IPS-NIHi11 (cell line): ENCODE measurements at places on chromosomes 1 and 21.

GRCh38 chr1:208161656-208162375, 82.4 kb downstream of the PLXNA2 start:
- DNase-seq, result no peak

GRCh38 chr1:179127163-179127895, 45.5 kb downstream of the TOR3A start:
- DNase-seq, result no peak

GRCh38 chr1:246677842-246678241, 46.4 kb upstream of the SCCPDH start:
- DNase-seq, result no peak

DNA sequence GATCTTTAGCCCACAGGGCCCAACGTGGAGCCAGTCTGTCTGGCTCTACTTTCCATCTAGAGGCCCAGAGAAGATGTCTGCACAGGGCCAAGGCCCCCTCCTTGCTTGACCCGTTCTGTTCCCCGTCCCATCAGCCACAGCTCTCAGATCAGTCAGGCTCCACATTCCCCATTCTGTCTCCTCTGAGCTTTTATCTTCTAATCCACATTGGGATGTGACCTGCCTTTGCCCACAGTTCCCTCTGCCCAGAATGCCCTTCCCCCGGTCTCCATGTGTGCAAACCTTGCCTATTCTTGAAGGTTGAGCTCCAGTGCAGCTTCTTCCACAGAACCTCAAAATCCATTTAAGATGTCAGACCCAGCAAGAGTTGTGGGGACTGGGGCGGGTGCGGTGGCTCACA, 53.3 kb upstream of the WASF2 start:
- DNase-seq, result no peak

DNA sequence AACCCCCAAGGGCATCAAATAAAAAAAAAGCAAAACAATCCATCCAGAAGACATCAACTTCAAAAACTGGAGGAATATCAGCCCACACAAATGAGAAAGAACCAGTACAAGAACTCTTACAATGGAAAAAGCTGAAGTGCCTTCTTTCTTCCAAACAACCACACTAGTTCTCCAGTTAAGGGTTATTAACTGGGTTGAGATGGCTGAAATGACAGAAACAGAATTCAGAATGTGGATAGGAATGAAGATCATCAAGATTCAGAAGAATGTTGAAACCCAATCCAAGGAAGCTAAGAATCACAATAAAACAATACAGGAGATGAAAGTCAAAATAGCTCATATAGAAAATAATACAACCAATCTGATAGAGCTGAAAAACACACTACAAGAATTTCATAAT, 104.5 kb downstream of the NME7 start:
- no peak for DNase-seq

DNA sequence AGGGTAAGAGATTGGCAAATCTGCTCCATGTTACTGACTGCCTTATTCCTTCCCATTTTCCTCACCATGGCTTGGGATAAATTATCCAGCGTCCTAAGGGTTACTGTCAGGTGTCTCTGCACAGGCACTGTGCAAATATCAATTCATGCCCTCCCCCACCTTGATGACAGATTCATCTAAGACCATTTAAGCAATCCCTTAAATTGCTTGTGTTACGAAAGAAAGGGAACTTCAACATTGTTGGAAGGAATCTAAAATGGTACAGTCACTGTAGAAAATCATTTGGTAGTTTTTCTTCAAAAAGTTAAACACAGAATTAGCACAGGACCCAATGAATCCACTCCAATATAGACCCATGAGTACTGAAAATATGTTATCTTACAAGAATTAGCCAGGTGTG, 17.6 kb upstream of the MTARC2 start:
- DNase-seq, result no peak

GRCh38 chr1:69711190-69711930, 143.6 kb downstream of the LRRC7 start:
- no peak for DNase-seq

- no peak for DNase-seq
Measured at GRCh38 chr21:21682172-21682571, 684.0 kb downstream of the NCAM2 start.

GRCh38 chr1:111392460-111392945, 35.0 kb downstream of the OVGP1 start:
- DNase-seq, result no peak

- DNase-seq, result peak; percentile 26
Measured at GRCh38 chr1:29577512-29577911, 341.2 kb downstream of the PTPRU start.

DNA sequence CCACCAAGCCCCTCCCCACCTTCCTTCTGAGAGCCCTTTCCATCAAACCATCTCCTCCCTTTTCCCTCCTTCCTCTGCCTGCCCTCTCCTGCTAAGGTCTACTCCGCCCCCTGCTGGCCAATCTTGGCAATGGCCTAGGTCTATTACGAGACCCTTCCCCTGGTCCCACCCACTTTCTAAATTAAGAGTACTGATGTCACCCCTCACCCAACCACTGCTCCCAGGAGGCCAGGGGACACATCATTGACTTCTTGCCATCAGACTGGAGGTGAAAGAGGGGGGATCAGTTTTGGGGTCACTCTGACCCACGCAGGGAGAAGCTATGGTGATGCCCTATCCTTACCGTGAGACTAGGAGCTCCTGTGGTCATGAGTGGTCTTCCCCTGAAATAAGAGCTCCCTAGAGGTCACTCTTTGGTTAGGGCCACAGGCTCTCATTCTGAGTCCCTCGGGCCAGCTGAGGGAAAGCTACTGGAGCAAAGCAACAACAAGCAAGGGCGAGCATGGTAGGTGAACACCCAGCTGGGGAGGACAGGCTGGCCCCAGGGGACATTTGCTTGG, 34.6 kb upstream of the S100A7 start:
- peak; percentile 86 for DNase-seq

DNA sequence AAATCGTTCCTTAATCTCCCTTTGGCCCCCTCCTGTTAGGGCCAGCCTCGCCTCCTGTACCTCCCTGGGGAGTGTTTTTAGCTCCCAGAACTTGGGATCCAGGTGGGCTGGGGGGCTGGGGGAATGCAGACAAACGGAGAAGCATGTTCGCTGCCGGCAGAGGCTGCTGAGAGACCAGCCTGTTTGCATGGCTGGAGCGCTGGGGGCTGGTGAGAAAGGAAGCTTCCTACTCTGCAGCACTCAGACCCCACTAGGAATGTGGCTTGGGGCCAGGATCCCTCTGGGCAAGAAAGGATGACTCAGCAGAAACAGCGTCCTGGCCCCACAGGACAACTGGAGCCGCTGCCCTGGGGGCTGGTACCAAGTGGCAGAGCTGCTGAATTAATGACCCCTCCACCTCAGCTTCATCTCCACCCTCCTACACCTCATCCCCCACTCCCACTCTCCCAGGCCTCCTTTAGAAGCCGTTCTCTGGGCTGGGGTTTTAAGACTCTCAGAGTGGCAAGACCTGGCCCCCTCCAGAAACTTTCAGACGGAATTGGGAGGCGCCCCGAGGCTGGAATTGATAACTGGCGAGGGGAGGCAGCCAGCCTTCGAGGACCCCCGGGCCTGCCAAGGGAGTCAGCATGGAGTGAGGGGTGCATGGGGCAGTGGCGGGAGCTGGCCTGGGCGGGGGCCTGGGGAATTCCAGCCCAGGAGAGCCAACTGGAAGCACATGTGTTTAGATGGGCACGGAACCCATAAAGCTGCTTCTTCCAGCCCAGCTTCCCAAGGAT, 28.5 kb upstream of the EPS8L3 start:
- peak; percentile 75 for DNase-seq

DNA sequence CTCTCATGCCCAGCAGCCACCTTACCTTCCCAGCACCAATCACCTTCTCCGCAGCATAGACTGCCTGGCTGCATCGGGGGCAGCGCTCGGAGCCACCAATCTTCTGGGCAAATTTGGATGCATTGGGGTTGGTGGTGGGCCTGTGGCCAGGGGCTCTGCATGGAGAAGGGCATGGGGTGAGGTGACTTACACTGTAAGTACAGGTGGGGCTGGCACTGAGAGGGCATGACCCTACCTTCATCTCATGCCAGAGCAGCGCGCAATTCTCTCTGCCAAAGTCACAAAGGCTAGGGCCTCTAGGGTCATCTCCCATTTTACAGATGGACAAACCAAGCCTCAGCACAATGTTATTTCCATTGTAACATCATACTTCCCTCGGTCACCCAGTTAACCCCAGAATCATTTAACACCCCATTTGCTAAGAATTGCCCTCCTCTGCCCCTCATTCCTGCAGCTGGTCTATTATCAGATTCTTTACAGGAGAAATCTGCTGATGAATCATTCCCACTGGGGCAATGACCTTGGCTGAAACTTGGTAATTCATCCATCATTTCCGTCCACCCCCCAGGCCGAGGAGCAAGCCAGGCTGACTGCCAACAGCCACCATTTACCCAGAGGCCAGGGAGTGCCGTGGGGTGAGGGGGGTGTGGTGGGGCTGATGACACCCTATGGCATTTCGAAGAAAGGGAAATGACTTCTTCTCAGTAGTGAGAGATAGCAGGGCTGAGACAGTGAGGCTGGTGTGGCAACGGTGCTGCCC, 17.9 kb downstream of the CSRP1 start:
- no peak for DNase-seq

- peak; percentile 30 for DNase-seq
Measured at GRCh38 chr21:18041012-18041411, 203.6 kb upstream of the CHODL start.

DNA sequence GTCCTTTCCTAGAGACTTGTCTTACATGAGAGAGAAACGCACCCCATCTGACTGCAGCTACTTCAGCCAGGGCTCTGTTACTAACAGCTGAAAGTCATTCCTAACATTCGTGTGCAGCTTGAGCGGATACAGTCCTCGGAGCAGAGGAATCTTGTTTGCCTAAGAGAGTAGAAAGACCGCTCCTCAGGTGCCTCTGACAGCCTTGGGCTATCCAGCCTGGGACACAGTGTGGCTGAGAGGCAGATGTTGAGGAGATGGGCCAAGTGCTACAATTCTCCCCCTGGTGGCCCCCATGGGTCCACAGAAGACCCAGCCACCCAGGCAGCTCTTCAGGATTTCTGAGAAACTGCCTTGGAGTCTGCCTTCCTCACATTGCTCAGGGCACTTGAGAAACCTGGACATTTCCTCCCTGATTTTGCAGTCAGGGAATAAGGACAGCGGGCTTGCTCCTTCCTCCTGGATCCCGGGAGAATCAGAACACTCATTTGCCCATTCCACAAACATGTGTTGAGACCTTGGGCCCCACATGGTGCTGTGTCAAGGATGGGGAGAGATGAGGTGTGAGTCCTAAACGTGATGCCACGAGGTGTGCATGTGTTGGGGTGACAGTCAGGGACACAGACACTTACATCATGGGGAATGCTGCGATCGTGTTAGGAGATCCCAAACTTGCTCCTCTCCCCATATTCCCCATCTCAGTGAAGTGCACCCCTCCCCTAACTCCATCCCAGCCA, 13.1 kb downstream of the TRIM62 start:
- no peak for DNase-seq

GRCh38 chr1:217542136-217542777, 88.6 kb downstream of the GPATCH2 start:
- DNase-seq, result no peak

DNA sequence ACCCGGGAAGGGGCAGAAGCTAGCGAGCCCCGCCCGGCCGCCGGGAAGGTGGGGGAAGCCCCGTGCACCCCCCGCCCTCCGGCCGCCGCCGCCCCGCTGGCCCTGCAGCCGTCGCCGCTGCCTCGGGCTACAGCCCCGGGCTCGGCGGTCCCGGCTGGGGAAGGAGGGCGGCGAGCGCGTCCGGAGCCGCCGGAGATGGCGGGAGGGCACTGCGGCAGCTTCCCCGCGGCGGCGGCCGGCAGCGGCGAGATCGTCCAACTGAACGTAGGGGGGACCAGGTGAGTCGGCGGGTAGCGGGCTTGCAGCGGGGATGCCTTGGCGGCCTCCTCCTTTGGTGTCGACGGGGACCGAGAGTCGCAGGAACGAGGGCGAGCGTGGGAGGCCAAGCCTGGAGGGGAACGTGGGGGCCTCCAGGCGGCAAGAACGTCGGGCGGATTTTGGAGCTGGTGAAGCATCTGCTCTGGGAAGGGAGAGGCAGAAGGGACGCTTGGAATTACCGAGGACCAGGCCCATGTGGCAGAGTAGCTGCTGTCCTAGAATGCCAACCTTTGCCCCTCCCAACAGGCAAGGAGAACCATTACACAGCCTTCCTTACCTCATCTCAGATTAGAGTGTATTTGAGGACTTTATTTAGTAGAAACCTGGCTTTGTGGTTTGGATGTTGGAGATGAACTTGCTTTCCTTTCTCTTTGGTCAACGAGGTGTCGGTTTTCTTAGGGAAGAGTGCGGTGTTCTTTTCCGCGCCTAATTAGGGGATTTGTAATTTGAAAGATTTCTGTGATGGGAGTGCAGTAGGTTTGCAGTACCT, 591 bp downstream of the KCTD3 start:
- peak; percentile 80 for DNase-seq

- no peak for DNase-seq
Measured at GRCh38 chr1:54212872-54213271, 12.9 kb downstream of the MRPL37 start.

DNA sequence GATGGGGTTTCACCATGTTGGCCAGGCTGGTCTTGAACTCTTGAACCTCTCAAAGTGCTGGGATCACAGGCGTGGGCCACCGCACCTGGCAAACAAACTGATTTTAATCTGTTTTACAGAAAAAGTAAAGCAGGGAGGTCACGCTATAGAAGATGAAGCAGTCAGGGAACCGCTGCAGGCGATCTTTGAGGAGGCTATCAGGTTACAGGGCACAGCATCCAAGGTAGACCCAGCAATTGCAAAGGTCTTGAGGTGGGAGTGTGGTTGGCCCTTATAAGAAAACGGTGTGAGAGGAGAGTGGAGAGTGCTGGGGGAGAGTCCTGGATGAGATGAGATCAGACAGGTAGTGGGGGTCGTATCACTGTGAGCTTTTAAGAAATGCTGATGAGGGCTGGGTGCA, 2.6 kb upstream of the TMCO4 start:
- no peak for DNase-seq

GRCh38 chr1:198423673-198424072, 116.8 kb downstream of the ATP6V1G3 start:
- DNase-seq, result peak; percentile 19

DNA sequence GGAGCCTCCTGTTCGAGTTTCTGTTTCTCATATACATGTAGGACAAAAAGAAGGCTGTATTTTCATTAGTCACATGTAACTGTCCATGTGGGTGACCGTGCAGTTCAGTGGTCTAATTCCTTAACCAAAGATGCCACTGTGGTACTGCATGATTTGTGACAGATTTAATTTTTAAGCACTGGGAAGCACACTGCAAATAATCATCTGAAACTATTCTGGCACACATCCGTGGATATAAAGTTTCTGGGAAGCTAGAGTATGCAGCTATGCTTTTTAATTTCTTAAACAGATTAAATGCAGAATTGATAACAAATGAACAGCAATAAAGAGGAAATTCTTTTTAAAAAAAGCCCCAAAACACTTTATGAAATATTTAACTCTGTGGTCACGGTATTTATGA, 254.8 kb downstream of the LMO4 start:
- DNase-seq, result no peak
